ENCODE measurements at places on chromosomes 7 and 10. TPM values are rescaled to one million over a fixed set of nuclear protein-coding genes. Genes with fewer than 3 reads are reported as not detected.

Gene C10orf53
- total RNA-seq: not detected

GRCh38 chr7:151289891-151290290 is 41.4 kb upstream of the SMARCD3 start:
- no peak for DNase-seq
- peaks cover 6% of the 10 kb centered on the region for H3K4me1 ChIP-seq
- H3K27ac ChIP-seq: no peak overlapping the region
- H3K36me3 ChIP-seq: no peaks in the 10 kb centered on the region
- H3K27me3 ChIP-seq: peaks cover 2% of the 10 kb centered on the region

Gene MSMB
- total RNA-seq: not detected

Gene CTAGE6
- total RNA-seq: 1.7 TPM

GRCh38 chr10:31035266-31035798 is 3.7 kb upstream of the ZNF438 start:
- H3K36me3 ChIP-seq: no peaks in the 10 kb centered on the region
- no peak for DNase-seq
- H3K27ac ChIP-seq: no peak overlapping the region

DNA sequence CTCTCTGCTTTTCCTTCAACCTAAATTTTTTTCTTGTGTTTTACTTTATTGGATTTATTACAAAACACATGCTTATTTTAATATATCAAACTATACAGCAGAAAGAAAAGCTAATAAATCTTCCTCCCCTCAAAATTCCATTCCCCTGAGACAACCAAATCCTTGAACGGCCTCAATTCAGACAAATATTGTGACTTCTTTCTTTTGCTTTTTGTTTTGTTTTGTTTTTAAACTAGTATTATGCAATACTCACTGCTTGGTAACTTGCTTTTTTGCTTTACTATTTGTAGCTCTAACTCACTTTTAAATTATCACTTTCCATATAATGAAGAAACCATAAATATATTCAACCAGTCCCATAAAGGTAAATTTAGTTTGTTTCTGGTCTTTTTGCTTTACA is 59.4 kb upstream of the CDK1 start:
- H3K36me3 ChIP-seq: no peaks in the 10 kb centered on the region
- peaks cover 3% of the 10 kb centered on the region for H3K27me3 ChIP-seq
- H3K4me1 ChIP-seq: peaks cover 5% of the 10 kb centered on the region
- no peak overlapping the region for H3K4me3 ChIP-seq
- DNase-seq: no peak

Gene SUFU
- total RNA-seq: 8.8 TPM

DNA sequence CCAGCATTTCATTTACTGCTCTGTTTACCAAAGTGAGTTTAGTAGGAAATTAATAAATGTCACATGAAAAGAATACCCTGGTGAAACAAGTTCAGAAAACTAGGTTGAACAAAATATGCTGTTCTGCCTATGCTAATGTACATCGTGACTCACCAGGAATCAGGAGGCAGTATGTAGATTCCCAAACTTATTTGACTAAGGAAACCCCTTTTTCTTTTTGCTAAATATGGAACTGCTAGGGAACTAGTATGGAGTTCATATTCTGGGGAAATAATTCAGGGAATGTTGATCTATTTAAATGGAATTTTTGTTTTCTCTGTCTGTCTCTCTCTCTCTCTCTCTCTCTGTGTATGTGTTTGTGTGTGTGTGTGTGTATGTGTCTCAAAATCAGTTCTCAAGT is 49.9 kb upstream of the EXOC4 start:
- no peaks in the 10 kb centered on the region for H3K36me3 ChIP-seq
- no peak overlapping the region for H3K4me3 ChIP-seq
- H3K27ac ChIP-seq: no peak overlapping the region
- no peak for DNase-seq

Gene AKR1C4
- not detected for total RNA-seq

Gene SLC39A12
- not detected for total RNA-seq
